HuH-7.5 (cell line): ENCODE measurements at places on chromosomes 3 and 15.

GRCh38 chr15:68774120-68774519 is 46.6 kb downstream of the ANP32A start:
- DNase-seq: no peak

GRCh38 chr3:190534386-190534785 is 20.5 kb downstream of the IL1RAP start:
- no peak for DNase-seq

DNA sequence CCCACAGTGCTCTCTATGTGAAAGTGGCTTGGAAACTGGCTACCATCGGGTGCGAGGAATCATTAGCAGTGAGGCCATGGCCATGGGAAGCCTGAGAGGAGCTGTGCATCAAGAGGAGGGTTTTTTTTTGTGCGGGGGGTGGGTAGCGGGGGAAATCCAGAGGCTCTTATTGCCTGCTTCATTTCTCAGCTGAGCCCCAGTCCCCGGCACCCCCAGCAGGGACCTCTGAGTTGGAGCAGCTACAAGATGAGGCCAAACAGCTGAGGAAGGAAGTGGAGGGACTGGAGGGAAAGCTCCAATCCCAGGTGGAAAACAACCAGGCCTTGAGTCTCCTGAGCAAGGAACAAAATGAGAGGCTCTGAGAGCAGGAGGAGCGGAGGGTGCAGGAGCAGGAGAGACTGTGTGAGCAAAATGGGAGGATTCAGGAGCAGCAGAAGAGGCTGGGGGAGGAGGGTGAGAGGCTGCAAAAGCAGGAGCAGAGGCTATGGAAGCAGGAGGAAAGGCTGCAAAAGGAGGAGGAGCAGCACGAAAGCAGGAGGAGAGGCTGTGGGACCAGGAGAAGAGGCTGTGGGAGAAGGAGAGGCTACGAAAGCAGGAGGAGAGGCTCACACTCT is 76.7 kb downstream of the ADAMTS7 start:
- DNase-seq: no peak

DNA sequence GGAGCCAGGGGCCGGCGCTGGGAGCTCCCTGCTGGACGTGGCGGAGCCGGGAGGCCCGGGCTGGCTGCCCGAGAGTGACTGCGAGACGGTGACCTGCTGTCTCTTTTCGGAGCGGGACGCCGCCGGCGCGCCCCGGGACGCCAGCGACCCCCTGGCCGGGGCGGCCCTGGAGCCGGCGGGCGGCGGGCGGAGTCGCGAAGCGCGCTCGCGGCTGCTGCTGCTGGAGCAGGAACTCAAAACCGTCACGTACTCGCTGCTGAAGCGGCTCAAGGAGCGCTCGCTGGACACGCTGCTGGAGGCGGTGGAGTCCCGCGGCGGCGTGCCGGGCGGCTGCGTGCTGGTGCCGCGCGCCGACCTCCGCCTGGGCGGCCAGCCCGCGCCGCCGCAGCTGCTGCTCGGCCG is 1.5 kb downstream of the SMAD6 start:
- peak; percentile 65 for DNase-seq

DNA sequence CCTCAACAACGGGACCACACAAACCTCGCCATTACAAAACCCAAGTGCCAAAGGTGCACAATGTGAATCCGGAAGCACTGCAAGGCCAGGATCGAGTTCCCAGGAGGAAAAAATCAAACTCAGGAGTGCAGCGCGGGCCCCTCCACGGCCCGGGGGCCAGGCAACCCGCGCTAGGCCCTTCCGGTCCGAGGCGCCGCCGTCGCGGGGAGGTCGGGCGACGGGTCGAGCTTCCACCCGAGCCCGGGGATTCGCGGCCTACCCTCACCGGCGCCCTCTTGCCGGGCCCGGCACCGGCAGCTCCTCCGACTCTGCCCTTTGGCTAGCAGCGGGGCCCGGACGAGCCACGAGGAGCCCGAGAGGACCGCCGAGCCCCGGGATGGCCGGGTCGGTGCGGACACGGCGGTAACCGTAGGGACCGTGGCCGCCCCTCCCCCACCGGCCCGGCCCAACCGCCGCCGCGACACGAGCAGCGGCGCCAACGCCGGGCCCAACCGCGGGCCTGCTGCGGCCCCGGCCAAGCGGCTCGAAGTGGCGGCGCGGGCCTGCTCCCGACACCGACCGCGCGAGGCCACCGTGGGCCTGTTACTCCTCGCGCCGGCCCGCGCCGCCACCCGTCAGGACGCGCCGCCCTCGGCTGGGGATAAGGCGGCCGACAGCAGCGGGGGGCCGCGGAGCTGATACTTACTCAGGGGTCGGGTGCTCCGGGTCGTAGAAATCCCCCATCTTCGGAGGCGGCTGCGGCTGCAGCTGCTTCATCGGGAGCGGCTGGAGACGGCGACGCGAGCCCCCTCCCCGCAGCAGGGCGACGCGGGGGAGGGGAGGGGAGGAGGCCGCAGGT is 525 bp downstream of the SETD2 start:
- peak; percentile 58 for DNase-seq

GRCh38 chr3:21798356-21799088 is 47.5 kb upstream of the ZNF385D start:
- no peak for DNase-seq

GRCh38 chr3:184248454-184249411 is at the start of gene ALG3:
Gene ALG3, minus strand, starts transcription at chr3:184248962. Its CDS starts 22 bp downstream, at chr3:184248940.
- peak; percentile 81 for DNase-seq

- no peak for DNase-seq
Measured at GRCh38 chr3:7309641-7310102, 448.8 kb downstream of the GRM7 start.

- no peak for DNase-seq
Measured at GRCh38 chr3:66836363-66837152, 161.5 kb upstream of the KBTBD8 start.

DNA sequence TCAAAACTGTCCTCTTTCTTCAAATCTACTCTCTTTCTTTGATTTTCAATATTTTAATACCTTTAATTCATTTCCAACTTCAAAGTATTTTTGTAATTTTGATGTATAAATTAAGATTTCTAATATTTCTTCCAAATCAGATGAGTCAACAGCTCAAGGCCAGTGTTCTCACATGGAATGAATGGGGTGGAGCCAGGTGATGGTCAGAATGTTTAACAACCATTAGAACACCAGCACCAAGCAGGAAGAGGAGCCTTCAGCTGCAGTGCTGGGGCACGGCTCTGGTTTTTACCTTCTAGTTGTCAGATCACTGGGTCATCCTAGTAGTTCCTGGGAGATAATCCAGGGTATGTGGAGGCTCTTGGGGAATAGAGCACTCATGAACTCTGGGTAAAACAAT is 494.5 kb upstream of the PDZRN3 start:
- DNase-seq: no peak

GRCh38 chr3:38618343-38618742 is 31.1 kb downstream of the SCN5A start:
- DNase-seq: no peak

DNA sequence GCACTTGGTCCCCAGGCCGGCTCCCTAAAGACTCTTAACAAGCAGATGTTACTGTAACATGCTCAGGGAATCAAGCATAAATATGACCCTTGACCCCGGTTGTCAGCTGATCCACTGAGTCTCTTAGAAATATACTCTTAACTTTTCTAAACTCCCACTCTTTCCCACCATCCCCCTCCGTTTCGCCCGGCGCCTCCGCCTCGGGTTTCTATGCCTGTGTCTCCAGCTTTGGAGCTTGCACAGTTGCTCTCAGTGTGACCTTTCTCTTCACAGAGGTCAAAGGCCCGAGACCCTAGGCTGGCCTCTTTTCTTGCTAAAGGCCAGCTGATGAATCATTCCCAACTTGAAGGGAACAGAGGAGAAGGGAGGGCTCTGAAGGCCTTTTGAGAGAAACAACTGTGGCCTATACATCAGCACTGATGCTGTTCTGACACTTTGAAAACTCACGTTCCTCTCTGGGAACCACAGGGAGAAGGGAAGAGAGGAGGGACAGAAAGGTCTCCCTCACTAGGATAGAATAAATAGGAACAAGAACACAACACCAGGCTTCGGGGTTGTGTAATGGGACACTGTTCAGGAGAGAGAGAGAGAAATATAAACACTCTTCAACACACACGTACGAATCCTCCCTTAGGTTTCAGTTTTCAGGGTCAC is 484.5 kb upstream of the NR2F2 start:
- peak; percentile 12 for DNase-seq

DNA sequence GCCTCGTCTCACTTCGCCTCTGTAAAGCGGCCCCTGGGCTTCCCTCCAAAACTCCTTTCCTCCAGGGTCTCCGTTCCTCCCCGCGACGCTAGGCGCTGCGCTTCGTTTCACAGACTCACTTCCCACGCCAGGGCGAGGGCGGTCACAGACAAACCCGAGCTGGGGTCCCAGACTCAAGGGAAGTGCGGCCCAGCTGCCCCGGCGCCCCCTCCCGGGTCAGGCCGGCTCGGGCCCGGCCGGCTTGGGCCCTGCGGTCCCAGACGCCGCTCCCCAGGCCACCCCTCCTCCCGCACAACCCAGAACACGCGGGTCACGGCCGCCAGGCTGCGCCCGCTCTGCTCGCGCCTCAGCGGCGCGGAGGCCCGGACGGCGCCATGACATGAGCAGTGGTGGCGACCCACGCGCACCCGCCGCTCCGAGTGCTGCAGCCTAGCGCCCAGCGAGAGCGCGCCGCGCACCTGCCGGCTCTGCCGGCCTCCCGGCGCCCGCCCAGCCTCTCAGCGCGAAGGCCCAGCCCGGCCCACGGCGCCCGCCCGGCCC is 547 bp downstream of the NUP210 start:
- DNase-seq: peak; percentile 83

DNA sequence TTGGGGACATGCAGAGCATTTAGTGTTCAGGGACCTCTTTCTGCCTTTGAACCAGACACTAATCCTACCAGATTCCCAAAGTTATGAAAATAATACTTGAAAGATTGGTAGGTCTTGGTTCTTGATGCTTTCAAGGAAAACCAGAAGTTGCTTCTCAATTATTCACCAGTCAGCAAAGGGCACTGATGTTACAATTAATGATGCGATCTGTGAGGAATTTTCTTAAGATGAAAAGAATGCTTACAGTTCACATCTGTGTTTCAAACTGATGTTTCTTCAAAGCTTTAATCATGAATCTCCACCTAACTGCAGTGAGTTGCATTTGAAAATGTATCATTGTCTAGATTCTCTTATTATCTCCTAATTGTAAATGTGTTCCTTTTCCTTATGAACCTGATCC is 161.0 kb downstream of the NAALADL2 start:
- no peak for DNase-seq

GRCh38 chr3:6448011-6448410 is 412.9 kb upstream of the GRM7 start:
- DNase-seq: no peak

GRCh38 chr15:44489464-44489863 is 47.5 kb upstream of the EIF3J start:
- no peak for DNase-seq

GRCh38 chr3:191753196-191753595 is 292.2 kb downstream of the PYDC2 start:
- no peak for DNase-seq

GRCh38 chr3:32780735-32781210 is 37.0 kb upstream of the TRIM71 start:
- DNase-seq: peak; percentile 65

DNA sequence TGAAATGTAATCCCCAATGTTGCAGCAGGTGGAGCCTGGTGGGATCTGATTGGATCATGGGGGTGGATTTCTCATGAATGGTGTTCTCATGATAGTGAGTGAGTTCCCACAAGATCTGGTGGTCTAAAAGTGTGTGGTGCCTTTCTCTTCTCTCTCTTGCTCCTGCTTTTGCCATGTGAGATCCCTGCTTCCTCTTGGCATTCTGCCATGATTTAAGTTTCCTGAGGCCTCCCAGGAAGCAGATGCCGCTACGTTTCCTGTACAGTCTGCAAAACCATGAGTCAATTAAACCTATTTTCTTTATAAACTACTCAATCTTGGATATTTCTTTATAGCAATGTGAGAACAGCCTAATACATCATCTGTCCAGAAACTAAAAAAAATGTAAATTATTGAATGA is 298.3 kb downstream of the MEX3B start:
- no peak for DNase-seq

GRCh38 chr15:29225534-29226234 is 43.9 kb downstream of the NSMCE3 start:
- DNase-seq: no peak

DNA sequence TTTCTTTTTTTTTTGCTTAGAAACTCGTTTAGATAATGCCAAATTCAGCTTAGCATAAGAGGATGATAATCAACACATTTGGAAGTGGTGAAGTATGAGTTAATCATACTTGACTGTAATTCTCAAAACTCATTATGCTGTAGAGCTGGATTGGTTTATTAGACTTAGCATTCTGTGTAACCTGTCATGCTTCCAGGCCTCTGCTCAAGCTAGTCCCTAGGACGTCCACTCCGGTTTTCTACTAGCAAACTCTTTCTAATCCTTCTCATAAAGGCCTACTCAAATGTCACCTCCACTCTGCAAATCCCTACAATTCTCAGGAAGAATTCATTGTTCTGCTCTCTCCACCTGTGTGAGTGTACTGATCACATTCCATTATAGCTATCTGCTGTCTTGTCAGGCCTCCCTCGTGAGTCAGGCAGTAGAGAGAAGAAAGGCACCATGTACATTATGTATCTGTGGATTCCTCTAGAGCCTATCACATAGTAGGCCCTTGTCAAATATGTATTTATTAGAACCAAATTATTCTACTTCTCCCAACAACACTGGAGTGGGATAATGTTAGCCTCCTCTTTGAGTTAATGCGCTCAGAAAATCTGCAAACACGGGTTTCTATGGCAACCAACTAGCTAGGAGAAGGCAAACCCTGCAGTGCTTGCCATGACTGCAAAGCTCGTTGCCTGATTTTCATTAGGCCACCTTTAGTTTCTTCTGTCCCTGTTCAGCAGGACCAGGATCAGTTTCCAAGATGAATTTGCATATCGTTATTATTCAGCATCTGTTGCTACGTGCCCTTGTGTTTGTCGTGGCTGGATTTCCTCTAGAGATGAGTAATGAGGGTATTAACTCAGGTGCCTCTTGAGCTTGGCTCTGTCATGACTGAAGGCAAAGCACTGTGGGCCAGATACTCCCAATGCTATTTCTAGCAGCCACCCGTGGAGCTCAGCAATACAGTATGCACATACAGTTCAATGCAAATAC is 30.7 kb downstream of the ATP13A5 start:
- DNase-seq: no peak

GRCh38 chr3:81218023-81218422 is 543.4 kb downstream of the GBE1 start:
- DNase-seq: peak; percentile 3

DNA sequence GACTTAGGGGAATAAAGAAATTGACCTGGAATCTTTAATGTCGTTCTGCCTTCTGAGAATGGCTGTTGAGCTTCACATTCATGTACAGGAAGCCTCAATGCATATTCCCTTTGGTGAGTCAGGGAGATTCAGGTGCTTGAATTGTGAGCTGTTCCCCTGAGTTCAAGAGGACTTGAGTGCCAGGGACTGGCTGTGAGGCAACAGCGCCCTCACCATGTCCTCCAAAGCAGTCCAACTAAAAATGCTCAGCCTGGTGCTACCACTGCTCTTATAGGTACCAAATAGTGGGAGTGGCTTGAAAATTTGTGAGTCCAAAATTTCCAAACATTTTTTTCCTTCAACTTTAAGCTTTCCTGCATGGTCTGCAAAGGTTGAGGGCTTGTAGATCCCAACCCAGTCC is 54.1 kb downstream of the LEO1 start:
- DNase-seq: peak; percentile 26

GRCh38 chr3:172061724-172062184 is 22.4 kb downstream of the FNDC3B start:
- no peak for DNase-seq

- no peak for DNase-seq
Measured at GRCh38 chr3:139357899-139358298, 14.1 kb downstream of the MRPS22 start.

- DNase-seq: no peak
Measured at GRCh38 chr15:57100136-57100539, 181.7 kb downstream of the TCF12 start.
